ENCODE measurements at places on chromosomes 4 and X.

DNA sequence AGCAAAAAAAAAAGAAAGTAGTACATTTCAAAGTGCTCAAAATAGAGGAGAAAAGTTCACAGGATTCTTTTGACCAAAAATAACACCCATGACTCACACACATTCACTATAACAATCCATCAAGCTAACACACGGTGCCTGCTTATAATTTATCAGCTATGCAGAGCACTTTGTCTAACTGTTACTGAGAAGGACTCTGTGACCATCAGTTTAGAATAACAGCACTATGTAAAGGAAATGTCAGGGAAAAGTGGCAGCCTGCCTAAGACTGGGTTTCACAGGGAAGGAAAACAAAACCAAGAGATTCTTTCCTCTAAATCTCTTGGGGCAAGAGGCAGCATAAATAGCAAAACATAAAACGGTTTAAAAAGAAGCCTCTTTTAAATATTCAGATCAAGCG is 54.8 kb downstream of the CCDC149 start:
- no peak for DNase-seq

GRCh38 chr4:165006456-165006855 is 25.3 kb upstream of the TRIM60 start:
- DNase-seq, result no peak

DNA sequence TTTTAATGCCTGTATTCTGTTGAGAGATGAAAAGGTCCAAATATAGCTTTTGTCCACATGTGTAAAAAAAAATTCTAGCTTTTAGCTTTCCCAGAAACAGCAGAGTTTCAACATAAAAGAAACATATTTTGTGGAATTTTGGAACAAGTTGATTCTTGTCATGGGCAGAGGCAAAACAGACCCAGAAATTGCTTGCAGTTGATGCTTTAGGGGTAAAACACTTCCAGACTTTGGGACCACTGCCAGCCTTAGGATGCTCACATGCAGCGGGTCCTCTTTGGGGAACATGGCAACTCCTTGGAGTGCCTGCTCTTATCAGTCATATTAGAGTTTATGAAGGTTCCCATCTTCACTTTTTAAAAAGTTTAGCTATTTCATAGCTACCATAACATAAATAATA is 30.4 kb downstream of the DCLK2 start:
- no peak for DNase-seq

DNA sequence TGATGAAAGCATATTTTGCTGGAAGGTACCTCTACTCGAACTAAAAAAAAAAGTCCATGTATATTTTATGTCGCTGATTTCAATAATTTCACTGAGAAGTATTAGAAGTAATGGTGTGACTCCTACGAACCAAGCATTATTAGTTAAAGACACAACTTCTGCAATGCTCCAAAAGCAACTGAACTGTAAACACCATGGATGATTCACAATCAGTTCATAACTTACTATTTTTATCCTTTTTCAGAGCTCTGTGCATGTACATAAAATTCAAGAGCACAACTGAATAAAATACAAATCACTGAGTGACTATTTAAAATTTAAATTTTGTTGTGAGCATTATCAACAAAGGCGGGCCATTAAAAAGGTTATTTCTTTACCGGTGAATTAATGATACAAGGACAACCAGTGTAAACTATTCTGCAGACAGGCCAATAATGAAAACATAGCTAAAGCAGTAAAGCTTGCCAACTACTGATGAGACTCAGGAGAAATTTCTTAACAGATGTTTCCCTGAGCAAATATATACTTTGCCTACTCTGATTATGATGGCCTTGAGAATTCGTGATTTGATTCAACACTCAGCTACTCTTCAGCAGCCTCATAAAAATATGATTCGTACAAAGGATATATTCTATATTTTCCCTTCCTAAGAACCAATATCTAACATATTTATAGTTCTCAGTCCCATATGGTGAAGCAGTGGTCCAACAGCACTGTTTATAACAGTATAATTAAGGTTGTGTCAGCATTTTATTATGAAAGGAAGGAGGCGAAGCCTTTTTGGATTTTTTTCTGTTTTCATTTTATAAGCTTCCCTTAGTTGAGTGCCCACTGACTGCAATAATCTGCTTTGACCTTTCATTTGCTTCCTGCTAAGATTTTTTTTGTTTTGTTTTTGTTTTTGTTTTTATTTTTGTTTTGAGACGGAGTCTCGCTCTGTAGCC is 62.8 kb upstream of the NEIL3 start:
- no peak for DNase-seq

GRCh38 chrX:110665223-110666002 is 130.2 kb downstream of the CHRDL1 start:
- DNase-seq, result no peak

- DNase-seq, result no peak
Measured at GRCh38 chr4:98601708-98602107, 56.7 kb downstream of the TSPAN5 start.

GRCh38 chrX:136031626-136032025 is 46.4 kb downstream of the SLC9A6 start:
- no peak for DNase-seq

GRCh38 chrX:110733166-110733565 is 62.5 kb downstream of the CHRDL1 start:
- no peak for DNase-seq

DNA sequence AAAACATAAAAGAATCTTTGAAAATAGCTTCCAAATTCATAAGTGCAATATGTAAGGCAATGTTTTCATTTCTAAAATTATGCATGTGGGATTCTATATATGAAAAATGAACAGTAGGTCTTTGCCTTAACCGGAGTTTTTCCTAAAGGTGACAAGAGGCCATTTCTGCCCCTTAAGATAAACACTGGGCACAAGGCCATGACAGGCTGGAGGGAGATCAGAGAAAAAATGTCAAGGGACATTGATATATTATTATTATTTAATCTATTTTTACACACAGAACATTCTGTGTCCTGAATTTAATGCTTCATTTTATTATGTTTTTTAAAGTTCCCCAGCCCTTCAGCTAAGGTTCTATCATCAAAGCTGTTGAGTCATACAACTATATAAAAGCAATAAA is 118.8 kb downstream of the CHM start:
- no peak for DNase-seq

DNA sequence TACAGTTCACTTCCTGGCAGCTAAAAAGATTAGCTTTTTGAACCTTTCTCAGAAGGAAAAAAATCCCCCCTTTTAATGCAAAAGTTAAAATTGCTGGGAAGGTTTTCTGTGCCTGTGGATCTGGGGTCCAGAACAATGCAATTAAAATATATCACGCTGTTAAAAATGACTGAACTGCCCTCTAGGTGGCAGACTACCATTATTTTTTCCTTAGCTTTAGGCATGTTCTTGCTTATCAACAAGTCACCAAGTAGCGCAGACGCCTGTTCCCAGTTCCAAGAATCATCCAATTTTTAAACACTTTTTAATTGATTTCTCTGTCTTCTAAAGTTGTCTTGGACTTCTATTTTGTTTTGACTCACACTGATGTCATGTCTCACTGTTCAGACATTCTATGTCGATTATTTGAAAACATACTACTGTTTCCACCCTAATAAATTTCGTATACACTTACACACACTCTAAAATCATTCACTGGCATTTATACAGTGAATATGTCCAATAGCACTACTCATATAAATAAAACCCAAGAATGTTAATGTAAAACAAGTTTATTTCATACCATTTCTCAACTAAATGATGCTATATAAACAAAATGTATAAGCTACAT is 661.6 kb downstream of the RAPGEF2 start:
- DNase-seq, result no peak

- DNase-seq, result no peak
Measured at GRCh38 chrX:45063319-45064095, 137.2 kb downstream of the DIPK2B start.

DNA sequence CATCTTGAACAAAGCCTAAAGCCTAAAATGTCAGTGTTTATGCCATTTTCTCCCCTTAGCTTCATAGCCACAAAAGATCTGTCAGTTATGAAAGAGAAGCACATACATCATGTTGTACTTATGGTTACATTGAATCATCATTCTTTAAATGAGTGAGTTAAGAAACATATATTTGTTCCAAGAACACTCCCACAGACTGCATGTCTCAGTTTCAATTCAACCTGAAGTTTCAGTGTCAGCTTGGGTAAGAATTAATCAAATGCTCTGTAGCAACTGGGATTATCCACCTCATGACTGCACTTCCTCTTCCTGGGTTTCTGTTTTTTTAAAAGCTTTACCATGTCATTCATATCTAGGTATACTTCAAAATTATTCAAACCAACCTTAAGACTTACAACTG is 3.9 kb upstream of the TMPRSS11B start:
- no peak for DNase-seq

GRCh38 chr4:99510721-99511120 is at the start of gene C4orf17:
Gene C4orf17, plus strand, starts transcription at chr4:99511021. Its CDS starts 2,061 bp downstream, at chr4:99513082.
- DNase-seq, result no peak
